ENCODE measurements at places on chromosomes 5 and 9.

GRCh38 chr9:129731477-129732085 is 21.3 kb downstream of the PTGES start:
- DNase-seq, result no peak

- DNase-seq, result no peak
Observed at GRCh38 chr5:78546276-78546996, 102.1 kb downstream of the LHFPL2 start.

DNA sequence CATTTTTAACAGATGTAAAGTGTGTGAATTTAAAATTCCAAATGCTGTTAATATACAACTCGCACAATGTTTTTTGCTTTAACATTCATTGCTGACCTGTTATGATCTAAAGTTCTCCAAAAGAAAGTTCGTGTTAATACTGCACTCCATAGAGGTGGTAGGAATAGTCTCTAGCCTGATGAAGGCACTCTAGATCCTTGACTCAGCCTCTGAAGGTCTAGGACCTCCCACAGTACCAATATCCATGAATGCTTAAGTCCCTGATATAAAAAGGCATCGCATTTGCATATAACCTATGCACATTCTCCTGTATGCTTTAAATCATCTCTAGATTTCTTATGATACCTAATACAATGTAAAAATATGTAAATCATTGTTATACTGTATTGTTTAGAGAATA is 213.6 kb downstream of the EFNA5 start:
- DNase-seq, result no peak

GRCh38 chr9:127366594-127366993 is 30.4 kb upstream of the SLC2A8 start:
- no peak for DNase-seq

GRCh38 chr5:78776637-78777036 is 128.1 kb upstream of the LHFPL2 start:
- no peak for DNase-seq

GRCh38 chr5:62316176-62316502 is 10.1 kb downstream of the KIF2A start:
- no peak for DNase-seq

DNA sequence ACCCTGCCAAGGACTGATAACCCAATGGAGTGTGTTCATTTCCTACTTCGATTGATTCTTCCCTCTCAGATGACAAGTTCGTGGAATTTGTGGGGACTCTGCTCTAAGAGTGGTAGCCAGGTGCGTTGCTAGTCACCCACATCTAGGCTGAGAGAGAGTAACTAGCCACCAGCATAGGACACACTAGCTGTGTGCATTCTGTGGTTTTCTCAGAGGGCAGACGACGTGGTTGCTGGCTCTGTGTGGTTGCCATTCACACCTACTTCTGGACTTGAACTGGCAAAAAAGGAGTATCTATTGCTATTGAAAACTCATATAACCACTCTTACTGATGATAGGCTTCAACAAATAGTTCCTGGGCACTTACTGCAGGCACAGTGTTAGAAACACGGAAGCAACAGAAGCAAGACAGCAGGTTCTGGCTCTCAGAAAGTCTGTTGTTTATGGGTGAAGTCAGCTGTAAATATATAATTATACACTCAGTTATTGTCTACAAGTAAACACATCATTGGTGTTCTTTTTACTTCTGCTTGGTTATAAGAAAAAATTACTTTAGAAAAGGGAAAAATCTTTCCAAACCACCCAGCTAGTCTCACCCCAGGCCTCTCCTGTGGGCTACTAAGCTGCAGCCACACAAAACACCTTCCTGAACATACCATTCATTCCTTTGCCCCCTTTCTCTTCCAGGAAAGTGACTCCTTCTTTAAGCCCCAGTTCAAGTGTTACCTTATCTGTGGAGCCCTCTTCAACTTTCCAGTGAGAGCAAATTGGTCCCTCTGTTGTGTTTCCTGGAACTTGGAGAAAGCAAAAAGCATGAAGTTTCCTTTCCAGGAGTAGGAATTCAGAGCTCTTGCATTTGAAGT is 151.1 kb upstream of the HAPLN1 start:
- no peak for DNase-seq

- DNase-seq, result no peak
Observed at GRCh38 chr9:121282277-121283079, 14.5 kb downstream of the GSN start.

GRCh38 chr5:32953694-32954093 is 242.6 kb downstream of the NPR3 start:
- DNase-seq, result no peak

- DNase-seq, result no peak
Observed at GRCh38 chr9:69898714-69899209, 78.1 kb downstream of the CFAP95 start.

DNA sequence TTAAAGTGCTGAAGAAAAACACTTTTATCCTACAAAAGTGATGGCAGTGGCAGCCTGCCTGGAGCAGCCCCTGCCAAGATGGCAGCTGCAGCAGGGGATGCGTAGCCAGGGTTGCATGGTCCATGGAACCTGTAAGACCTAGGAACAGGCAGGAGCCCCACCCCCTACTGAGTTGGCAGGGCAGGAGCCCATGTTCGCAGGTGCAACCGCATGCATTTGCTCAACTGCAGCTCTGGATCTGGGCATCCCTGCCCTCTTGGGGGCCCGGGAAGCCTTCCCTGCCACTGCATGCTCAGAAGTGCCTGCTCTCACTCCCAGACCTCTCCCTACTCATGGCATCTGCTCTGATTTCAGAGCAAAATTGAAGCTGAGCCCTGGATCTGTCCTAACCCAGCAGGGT is 779.6 kb downstream of the CDH18 start:
- no peak for DNase-seq

DNA sequence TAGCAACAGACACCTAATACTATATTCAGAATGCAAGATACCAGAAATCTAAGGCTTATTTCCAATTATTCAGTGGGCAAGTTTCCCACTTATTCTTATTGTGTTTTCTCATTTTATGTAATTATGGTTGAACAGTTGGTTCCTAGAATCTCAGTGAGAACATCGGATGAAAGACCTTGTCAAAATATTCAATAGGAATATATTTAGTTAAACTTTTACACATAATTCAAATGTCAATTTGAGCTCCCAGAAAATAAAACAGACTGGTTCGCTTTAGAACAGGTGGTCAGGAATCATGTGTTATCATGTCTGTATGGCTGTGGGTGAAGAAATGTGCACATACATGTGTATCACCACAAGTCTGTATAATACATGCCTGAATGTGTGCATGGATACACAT is 447.8 kb downstream of the MED10 start:
- no peak for DNase-seq

DNA sequence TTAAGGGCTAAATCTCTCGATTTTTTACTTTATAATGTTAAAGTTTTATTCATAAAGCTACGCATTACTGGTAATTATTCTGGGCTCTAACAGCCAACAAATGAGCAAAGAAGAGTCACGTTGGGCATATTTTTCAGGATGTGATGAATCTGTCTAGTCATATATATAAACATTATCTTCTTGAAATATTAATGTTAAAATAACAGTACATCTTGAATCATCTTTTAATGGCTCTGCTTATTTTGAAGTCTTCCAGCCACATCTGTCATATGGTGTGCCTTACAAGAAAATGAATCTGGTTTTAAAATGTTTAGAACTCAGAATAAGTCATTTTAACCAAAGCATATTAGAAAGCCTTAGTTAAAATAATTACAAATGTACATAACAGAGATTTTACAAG is 96.9 kb downstream of the CWC27 start:
- DNase-seq, result no peak

- peak; percentile 80 for DNase-seq
Observed at GRCh38 chr5:81165493-81166119, 67.5 kb upstream of the CKMT2 start.

- DNase-seq, result no peak
Observed at GRCh38 chr9:111301195-111301594, 28.8 kb downstream of the OR2K2 start.

GRCh38 chr9:120643061-120643460 is 63.1 kb upstream of the CDK5RAP2 start:
- no peak for DNase-seq

- DNase-seq, result no peak
Observed at GRCh38 chr9:4066120-4066519, 233.7 kb downstream of the GLIS3 start.

- no peak for DNase-seq
Observed at GRCh38 chr9:89774858-89775370, 170.1 kb downstream of the GADD45G start.

DNA sequence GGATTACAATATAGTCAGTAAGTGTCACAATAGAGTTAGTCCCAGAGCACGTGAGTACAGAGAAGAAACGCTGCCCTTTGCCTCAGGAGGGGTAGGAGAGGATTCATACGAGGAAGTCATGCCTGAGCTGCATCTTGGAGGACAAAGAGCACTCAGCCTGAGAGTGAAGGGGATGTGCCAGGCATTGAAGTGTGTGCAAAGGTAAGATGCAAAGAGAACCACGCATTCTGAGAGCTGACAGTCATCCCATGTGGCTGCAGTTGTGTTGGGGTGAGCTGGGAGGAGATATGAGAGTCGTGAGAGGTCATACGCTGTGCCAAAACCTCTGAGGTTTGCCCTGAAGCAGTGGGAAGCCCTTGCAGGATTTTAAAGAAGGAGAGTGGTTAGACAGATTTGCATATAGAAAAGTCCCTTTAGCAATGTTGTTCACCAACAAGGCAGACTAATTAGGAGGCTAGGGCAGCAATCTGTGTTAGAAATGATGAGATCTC is 97.5 kb downstream of the PIP5K1B start:
- no peak for DNase-seq

- no peak for DNase-seq
Observed at GRCh38 chr5:73374520-73375190, 73.9 kb downstream of the FOXD1 start.

- no peak for DNase-seq
Observed at GRCh38 chr5:74736759-74737158, 30.2 kb downstream of the GFM2 start.

DNA sequence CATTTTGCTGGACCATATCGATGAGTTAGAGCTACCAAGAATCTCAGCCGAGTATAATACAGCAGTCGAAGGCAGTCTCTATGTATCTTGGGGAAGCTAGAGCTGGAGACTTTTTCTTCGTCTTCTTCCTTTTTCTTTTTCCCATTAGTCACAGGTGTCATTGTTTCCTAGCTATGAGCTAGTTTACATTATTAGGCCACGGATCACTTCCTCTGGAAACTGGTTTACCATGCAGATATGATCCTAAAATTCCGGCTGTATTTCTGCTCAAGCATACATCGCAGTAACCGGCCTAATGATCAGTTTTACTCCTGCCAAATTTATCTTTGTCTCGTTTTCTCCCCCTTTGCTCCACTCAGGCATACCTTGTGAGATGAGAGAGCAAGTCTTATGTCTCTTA is 312.8 kb downstream of the ARHGAP26 start:
- DNase-seq, result no peak

GRCh38 chr5:150561571-150562275 is 53.8 kb downstream of the NDST1 start:
- DNase-seq, result no peak

GRCh38 chr5:139985733-139986132 is 57.4 kb downstream of the NRG2 start:
- DNase-seq, result no peak

- no peak for DNase-seq
Observed at GRCh38 chr5:147796556-147797308, 14.2 kb upstream of the JAKMIP2 start.
